ENCODE measurements at places on chromosomes 6 and 20.

DNA sequence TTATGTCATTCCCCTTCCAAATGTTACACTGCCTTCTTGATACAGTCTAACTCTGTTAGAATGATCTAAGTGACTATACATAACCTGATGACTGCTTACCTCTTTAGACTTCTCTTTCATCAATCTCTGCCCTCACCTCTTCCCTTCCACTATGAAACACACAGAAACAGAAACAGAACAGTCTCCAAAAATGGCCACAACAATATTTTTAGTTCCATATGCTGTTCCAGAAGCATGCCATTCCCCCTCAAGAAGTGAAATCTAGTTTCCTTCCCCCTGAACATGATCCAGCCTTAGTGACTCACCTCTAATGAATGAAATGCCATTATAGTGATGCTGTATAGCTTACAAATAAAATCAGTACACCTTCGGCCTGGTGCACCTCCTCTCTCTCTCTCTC lies 229.3 kb upstream of the TENT5A start:
- no peak for DNase-seq

DNA sequence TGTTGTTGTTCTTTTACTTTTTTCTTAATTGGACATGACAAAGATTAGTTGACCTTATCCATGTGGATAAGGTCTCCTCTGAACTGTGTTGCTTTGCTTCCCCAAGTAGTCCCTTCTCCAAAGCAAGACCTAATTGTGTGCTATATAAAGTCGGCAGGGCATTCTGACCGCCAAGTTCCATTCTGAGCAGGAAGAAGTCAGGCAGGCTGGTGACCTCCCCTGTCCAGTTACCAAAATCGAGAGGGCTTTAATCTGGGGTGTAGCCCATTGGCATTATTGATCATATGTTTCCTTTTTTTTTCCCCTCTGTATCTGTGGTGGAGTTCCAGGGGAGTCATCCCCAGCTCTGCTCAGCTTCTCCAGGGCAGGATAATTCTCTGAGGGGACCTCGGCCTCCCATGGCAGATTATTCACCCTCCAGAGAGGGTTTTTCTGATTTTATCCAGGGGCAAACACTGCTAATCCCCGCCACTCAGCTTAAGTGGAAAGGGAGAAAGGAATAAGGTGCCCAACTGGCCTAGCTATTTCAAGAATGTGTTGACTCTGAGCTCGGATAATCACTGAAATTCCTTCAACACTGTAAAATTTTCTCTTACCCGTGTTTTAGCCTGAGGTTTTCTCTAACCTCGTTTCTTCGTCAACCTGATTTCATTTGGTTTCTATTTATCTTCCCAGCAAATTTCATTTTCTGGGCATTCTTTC lies 71.8 kb upstream of the L3MBTL3 start:
- DNase-seq, result no peak

GRCh38 chr6:98833307-98834059 lies 891 bp upstream of the POU3F2 start:
- DNase-seq, result no peak

DNA sequence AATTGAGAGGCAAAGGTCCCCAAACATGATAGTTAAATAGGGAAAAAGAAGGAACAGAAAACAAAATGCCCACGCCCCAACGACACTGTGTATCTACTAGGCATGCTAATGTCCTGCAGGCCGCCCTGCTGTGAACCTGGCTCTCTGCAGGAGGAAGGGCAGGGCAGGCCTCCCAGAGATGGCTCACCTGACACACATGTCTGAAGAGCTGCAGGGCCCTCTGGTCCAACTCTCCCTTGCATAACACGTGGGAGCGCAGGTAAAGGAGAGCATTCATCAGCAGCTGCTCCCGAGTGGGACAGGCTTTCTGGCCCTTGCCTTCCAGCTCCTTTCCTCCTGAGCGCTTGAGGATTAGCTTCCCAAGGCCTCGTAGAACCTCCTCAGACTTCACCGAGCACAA lies 53.7 kb upstream of the LYRM2 start:
- DNase-seq, result no peak

Measured in right atrium auricular region (tissue), 2 donors.